ENCODE measurements at places on chromosomes 7 and 10.
A peak's percentile ranks its signal among the peaks of the same experiment; 100 is the strongest.

DNA sequence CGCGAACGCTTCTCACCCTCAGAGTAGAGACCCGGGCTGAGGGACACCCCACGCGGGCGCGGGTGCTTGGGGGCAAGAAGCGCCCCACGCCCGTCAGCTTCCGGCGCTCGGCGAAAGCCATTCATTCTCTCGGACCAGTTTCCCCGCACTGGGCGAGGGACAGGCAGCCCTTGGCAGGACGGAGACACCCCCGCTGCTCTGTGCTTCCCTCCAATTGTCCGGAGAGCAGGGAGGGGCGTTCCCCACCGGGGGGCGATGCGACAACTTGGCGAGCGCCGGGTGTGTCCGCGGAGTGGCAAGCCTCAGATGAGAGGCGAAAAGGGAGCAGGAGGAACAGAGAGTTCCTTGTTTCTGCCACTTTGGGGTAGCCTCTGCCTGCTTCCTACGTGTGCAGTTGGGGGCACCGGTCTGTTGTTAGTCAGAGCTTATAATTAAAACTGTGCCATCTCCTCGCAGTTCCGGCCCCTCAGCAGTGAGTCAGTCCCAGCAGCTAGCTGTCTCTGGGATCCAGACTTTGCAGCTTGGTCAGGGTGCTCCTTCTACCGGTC is 1.7 kb downstream of the GPR158 start:
- DNase-seq, result no peak

GRCh38 chr7:75534727-75535307 is 42.7 kb downstream of the SPDYE5 start:
- no peak for DNase-seq

GRCh38 chr10:126907423-126907970 is 2.3 kb downstream of the DOCK1 start:
- DNase-seq, result no peak

- peak; percentile 31 for DNase-seq
These were observed 33.7 kb downstream of the GRK5 start for GRCh38 chr10:119241066-119241465.

DNA sequence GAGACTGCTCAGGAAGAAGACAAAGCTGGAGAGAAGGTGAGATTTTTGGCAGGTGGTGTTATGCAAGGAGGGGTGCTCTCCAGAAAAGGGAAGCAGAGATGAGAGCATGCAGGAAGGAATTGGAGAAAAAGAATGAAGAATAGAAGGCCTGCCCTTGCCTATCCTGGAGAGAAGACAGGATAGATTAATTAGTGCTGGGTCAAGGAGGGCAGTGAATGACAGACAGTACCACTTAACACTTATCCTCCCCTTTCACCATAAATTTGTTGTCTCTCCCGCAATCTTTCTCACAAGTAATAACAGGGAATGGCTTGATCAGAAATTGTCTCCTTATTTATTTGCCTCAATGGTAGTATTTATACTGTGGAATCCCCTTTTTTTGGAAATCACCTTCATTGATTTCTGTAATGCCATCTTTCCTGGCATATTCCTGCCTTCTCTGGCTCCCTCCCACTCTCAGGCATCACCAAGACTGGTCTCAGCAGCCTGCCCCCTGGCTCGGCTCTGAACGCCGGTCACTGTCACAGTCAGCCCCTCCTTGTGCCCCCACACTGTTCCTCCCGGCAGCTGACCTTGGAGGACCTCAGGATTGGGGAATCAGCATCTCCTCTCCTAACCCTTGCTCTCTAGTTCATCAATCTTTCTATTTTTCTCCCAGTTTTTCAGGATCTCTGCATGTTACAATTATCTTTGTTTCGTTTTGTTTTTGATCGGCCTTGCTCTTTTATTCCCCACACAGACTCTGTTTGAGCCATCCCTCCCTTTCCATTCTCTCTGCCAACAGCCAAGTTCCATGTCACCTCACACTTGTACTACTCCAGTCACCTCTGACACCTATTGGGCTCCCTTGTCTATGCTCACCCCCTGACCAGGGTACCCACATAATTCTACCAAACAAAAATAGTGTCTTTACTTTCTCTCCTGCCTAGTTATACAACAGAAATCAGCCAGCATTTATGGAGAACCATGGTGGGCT is 294.2 kb downstream of the PLXDC2 start:
- DNase-seq, result no peak

DNA sequence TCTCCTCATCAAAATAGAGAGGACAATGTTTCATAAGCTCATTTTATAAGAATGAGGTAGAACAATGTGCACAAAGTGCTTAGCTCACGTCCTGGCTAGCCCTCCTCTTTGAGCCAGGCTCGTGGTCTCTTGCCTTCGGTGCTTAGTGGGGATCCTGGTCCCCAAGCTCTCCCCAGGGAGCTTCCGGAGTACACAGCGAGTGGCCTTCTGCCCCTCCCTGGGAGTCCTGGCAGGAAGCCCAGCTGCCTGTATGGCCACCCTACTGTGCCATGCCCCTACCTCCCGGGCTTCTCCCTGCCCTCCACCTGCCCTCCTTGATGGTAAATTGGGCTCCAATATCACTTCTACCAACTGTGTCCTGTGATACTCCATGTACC is 868 bp downstream of the MYO1G start:
- no peak for DNase-seq

DNA sequence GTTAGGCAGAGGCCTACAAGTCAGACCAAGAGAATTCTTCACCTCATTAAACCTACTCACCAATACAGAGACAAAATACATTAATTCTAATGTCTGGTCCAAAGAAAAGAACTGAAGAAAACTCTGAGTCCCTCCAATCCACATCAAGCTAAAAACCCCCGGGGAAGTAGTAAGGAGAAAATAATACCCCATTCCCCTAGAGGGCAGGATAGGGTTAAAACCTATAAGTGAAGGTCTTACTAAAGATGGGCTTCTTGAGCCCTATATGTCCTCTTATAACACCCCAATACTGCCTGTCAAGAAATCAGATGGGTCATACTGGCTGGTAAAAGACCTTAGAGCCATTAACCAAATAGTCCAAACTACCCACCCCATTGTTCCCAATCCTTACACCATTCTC is 141.3 kb upstream of the TMEM106B start:
- DNase-seq, result no peak

- peak; percentile 94 for DNase-seq
These were observed 1.7 kb upstream of the ETV1 start for GRCh38 chr7:13990984-13991790.

- DNase-seq, result no peak
These were observed 84.7 kb downstream of the SNX10 start for GRCh38 chr7:26376175-26376917.

- no peak for DNase-seq
These were observed 189.8 kb upstream of the SEMA3A start for GRCh38 chr7:84384417-84384816.

- DNase-seq, result peak; percentile 82
These were observed 75.2 kb downstream of the PAXIP1 start for GRCh38 chr7:154927624-154928125.

DNA sequence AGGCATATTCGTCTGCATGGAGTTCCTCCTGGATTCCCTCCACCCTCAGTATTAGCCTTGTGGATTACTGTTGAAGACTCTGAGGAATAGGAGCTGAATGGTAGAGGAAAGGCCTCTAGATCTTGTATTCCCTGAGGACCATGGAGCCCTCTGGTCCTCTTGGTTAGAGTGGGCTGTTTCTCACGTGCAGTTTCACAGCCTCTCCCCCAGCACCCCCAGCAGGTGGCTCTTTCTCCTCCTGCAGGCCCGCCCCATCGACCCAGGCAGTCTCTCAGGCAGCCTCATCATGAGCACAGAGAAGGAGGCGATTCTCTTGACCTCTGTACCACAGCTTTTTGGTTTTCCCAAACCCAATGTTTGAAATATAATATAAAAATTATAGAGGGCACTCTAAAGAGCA is 102.0 kb downstream of the WNT2 start:
- no peak for DNase-seq

GRCh38 chr7:14630048-14630447 is 272.5 kb downstream of the DGKB start:
- no peak for DNase-seq

DNA sequence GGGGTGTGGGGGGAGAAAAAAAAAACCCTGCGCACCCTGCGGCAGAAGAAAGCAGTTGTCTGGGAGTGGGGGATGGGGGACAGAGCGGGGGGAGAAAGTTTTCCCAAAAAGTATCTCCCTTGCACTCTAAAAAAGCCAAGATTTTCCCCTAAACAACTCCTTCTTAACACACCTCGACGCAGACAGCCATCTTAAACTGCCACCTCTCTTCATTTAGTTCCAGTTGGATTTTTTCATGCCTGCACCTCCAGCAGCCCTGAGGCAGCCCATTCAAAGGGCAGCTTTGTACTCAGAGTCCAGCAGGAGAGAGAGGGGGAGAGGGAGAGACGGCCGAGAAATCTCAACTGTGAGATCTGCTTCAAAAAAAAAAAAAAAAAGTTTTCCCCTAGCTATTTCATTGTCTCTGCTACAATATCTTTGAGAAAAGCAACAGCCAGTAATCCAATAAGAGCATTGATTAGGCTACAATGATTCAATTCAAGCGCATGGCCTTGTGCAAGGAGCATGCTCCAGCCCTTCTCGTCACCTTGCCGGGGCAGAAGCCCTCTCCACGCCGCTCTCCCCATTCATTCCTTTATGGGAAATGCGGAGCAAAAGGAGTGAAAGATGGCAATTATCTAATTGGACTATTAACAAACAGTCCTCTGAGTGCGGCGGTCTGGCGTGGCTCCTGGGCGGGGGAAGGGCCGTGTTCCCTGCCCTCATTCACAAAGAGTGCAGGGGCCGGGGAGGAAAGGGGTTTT is 939 bp upstream of the VAX1 start:
- DNase-seq, result no peak

GRCh38 chr10:11609492-11610093 is 1.9 kb downstream of the USP6NL start:
- no peak for DNase-seq

- no peak for DNase-seq
These were observed 657 bp downstream of the CDNF start for GRCh38 chr10:14837003-14837756.

DNA sequence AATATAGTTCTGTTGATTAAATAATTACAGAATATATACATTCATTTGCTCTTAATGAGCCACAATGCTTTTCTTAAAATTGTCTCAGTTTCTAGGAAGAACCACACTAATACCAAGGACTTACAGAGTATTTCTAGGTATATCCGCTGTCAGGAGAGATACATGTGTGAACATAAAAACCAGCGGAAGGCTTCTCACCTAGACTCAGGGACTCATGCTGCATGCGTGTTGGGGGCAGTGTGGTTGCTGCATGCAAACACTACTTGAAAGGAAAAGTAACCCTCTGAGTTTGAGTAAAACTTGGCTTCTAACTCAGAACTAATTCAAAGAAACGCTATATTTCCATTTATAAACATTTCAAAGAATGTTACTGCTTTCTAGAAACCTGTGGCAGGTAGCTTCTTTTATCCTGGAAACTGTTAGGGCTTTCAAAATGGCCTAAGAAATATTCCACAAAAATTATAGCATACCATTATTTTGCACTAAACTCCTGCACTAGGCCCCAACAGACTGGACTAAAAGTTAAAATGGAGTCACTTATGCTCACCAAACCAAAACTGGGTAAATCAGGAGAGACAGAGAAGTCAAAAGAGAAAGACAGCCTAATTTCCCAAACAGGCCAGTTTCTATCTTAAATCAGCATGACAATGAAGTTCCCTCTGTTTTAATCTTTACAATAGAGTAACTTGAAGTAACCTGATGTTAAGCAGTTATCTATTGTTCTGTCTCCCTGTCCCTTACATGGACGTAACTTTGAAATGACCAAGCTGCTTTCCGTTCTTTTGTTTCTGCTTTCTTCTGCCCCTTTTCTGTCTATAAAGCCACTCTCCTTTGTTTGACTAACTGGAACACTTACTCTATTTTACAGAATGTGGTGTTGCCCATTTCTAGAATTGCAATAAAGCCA is 95.2 kb upstream of the FAM133B start:
- no peak for DNase-seq

Measured in ovary (tissue), 10 donors.